ENCODE measurements at places on chromosomes 2 and 18.

- no peak for DNase-seq
Observed at GRCh38 chr2:186693446-186693832, 421 bp upstream of the FAM171B start.

DNA sequence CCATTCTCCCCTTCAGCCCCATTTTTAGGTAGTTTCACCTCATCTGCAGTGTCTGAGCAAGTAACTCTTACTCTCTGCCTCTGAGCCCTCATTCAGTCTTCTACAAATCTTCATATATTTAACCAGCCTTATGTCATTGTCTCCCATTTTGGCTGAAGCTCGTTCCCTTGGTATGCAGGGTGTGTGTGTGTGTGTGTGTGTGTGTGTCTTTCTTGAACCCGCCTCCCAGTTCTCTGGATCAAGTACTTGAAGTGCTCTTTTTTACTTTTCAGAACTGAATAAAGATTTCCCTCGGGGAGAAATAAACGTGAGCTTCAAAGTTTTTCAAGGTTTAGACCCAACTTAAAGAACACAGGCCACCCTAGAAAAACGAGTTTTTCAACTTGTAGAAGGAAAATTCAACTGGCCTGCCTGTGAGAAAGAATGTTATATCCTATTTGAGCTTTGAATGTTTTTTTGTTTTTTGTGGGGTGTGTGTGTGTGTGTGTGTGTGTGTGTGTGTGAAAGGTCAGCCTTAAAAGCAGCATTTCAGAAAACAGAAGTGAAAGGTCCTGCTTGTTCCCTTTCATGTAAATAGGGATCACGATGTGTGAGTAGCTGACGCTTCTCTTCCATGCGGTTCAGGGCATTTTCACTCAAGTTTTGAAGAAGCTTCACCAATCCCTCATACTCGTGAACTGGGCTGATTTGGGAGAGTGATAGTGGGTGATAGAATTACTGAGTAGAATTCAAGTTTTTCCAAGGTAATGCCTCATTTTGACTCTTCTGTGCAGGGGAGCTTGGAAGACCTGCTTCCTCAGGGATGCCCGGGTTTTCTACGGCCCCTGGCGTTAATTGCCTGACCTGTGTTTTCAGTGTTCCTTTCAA lies 50.6 kb upstream of the EML6 start:
- DNase-seq = peak; percentile 31

- no peak for DNase-seq
Observed at GRCh38 chr2:234579231-234579962, 82.5 kb upstream of the ARL4C start.

DNA sequence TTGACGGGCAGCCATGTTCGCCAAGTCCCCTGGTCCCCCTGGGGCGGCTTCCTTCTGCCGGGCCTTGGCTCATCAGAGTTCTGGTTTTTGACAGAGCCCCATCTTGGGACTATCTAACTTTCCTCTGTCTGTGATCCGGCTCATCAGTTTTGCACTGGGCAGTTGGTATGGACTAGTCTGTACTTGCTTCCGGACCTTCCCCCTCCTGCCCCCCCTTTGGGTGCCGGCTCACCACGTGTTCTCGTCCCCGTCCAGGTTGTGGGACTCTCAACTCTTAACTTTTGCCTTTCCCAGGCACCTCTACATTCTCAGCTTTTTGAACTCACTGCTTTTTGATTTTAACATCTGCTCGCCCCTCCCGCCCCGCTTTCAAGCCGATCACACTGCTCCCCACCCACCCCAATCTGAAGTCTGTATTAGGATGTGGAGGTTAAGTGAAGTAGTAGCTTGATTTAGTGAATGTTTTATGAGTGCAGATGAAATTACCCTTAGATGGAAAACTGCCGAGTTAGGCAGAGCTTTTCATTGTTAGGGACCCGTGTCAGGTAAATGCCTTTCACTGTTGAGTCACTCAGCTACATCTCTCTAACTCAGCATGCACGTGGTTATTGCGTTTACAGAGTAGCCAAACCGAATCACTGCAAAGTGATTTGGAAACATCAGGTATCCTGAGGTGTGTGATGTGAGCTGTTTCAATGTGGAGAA lies 874 bp downstream of the WDR43 start:
- DNase-seq = peak; percentile 23
